Inflammatory macrophage treated with lipopolysaccharide for 1 hour (primary cell): ENCODE measurements at places on chromosomes 5 and 9.

- DNase-seq, result no peak
Measured at GRCh38 chr5:179120421-179120861, 60.3 kb downstream of the ZNF354C start.

GRCh38 chr5:120882038-120882775, 418.1 kb downstream of the PRR16 start:
- DNase-seq, result no peak

GRCh38 chr9:92186631-92187030, 71.4 kb upstream of the SPTLC1 start:
- no peak for DNase-seq

- DNase-seq, result no peak
Measured at GRCh38 chr5:146238973-146239372, 35.6 kb downstream of the RBM27 start.

DNA sequence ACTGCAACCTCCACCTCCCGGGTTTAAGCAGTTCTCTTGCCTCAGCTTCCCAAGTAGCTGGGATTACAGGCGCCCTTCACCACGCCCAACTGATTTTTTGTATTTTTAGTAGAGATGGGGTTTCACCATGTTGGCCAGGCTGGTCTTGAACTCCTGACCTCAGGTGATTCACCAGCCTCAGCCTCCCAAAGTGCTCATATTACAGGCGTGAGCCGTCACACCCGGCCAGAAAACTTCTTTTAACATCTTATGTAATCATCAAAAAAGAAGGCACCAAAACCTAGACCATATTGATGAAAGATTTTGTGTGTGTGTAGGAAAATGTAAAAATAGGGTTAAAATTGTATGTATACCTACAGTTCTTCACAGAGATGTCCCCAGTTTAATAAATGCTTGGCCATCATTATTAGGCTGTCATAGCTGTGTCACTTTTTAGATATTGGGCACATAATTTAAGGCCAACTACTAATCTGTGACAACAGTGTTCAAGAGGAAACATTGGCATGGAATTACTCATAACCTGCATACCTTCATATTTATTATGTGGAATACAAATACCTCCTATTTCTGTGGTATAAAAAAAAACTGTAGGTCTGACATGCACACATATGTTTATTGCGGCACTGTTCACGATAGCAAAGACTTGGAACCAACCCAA, 44.4 kb downstream of the RAD50 start:
- no peak for DNase-seq

- DNase-seq, result no peak
Measured at GRCh38 chr9:91017245-91017644, 215.6 kb downstream of the SYK start.

DNA sequence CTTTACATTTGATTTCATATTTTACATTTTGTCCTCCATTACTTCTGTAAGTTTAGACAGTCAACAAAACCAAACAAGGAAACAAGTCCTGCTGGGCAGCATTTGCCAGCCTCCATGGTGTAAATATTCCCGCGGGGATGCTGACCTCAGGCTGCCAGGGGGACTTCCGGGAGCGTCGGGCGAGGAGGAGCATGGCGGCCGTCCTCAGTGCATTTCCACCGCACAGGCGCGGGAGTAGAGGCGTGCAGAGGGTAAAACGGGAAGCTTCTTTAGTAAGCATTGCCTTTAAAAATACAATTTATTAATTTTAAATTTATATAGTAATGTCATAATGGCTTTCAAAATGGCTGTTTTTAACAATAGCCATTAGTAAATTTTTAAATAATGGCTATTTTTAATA, 385.3 kb upstream of the IRX4 start:
- no peak for DNase-seq

DNA sequence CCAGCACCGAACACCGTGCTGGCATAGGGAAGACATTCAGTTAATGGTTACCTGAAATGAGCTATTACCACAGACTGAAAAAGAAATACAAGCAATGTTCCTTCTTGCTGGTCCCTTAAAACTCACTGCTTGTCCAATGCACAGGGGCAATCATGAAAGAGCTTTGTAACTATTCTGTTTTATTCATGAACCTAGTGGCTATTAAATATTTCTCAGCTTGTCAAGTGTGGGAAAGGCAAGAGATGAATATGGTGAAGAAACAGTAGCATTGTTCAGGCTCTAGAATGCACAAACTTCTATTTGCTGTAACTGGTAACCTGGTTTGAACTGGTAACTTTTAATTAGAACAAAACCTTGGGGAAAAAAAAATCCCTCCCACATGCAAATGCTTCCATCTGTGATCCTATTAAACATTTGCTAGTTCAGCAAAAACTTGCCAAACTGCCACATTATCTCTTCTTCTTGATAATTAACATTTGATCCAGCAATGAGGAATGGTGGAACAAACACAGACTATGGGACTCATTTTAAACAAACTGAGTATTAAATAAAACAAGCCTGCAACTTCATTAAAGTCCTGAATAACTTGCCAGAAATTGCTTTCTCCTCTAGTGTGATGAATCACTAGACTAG, 36.1 kb downstream of the YIPF5 start:
- DNase-seq, result no peak

GRCh38 chr5:180601591-180602480, 10.5 kb upstream of the SCGB3A1 start:
- no peak for DNase-seq

- DNase-seq, result no peak
Measured at GRCh38 chr5:111337133-111337532, 112.9 kb downstream of the CAMK4 start.

- DNase-seq, result no peak
Measured at GRCh38 chr5:100644185-100644584, 109.0 kb downstream of the FAM174A start.

- no peak for DNase-seq
Measured at GRCh38 chr9:93731963-93732362, 155.6 kb downstream of the PHF2 start.

GRCh38 chr5:129356846-129357245, 103.3 kb upstream of the ADAMTS19 start:
- no peak for DNase-seq

- no peak for DNase-seq
Measured at GRCh38 chr5:6158974-6159831, 219.1 kb downstream of the MED10 start.

- no peak for DNase-seq
Measured at GRCh38 chr9:88291856-88292255, 96.4 kb upstream of the SPIN1 start.

DNA sequence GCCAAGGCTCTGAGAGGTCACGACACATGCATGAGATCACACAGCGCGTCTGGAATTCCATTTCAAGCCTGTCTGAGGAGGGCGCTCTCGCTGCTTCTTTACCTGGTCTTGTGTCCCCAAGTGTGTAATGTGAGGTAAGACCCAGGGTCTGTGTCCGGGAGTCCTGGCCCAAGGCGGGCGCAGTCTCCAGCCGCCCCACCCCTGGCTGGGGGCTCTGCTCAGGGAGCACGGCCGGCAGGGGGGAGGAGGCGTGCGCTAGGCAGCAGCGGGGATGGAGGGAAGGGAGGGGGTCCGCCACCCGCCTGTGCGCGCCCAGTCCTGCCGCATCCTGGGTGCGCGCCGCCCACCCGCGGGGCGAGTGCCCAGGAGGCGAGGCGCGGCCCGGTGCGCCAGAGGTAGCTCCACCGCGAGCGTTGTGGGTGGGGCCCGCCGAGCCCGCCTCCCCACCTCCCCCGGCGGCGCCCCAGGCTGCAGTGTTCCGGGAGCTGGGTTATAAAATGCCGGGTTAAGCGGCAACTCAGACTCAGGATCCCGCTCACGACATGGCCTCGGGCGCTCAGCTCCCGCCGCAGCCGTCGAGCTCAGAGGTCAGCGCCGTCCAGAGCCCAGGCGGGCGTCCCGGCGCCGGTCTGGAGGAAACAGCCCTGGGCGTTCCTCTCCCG, at the start of gene CCNI2:
Gene CCNI2, plus strand, starts transcription at position 473 of the 662 bp plus-strand sequence. Its CDS starts 70 bp downstream, at position 543.
- DNase-seq, result no peak

- DNase-seq, result no peak
Measured at GRCh38 chr5:145944328-145944727, 8.0 kb downstream of the SH3RF2 start.

- DNase-seq, result no peak
Measured at GRCh38 chr9:2260417-2261306, 245.5 kb downstream of the SMARCA2 start.

DNA sequence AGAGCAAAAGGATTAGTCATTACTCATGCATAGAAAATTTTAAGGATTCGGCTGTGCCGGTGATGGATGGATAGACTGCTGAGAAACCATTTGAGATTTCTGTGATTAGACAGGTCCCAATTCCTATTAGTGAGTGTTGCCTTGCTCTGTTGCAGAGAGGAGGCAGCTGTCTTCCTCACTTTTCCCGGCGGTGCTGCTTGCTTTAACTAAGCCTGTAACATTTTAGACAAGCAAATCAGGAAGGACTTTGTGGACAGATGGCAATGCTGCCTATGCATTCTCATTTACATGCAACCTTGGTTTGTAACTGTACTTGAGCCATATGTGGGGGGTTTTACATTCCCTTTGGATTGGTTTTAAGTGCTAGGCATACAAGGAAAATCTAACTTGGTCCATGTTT, 1176.3 kb downstream of the CDH18 start:
- DNase-seq, result no peak

GRCh38 chr9:118954857-118955256, 414.4 kb downstream of the BRINP1 start:
- no peak for DNase-seq

DNA sequence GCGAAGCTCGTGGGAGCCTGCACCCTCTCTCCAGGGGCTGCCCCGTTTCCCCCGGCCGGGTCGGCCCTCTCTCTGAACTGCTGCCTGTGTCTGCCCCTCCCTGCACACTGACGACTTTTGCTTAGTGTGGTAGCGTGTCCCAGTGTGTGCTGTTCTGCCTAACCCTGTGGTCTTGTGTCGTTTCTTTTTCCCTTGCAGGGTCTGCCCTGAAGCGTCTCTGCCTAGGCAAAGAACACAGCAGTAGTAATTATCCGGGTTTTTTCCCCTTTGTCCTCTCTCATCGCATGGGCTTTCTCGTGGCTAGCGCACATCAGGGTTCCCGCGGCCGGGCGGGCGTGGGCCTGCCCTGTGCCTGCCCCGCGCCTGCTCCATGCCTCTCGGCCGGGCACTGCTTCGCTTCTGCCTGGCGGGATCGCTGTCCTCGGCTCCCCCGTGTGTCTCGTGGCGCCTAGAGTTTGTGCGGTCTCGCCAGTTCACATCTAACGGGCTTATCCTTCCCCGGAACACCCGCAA, 122.7 kb downstream of the WNK2 start:
- DNase-seq, result no peak

DNA sequence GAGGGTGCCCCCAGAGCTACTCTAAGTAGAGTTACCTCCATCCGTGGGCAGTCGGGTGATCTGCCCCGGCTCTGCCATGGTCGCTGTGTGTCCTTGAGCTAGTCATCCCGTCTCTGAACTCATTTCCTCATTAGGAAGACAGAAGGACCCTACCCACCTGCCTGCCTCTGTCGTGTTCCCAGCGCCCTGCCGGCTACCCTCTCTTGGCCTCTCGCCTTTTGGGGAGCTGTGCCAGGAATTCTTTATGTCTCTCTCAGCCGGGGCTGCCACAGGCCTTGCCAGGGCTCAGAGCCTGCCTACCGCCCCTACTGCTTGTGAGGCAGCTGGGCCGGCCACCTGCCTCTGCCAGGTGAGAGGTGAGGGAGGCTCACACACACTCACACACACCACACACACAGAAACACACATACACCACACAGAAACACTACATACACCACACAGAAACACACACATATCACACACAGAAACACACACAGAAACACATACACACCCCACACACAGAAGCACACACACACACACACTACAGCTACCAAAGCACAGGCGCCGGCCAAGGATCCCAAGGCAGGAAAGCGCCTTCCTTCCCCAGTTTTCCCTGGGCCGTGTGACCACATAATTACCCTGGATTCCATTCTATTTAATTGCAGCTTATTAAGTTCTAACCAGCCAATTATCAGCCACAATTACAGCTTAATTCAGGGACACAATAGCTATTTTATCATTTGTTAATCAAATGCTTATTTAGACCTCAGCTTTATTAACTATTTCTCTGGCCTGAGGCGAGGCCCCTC, 41.7 kb downstream of the UNC5A start:
- DNase-seq, result no peak

- no peak for DNase-seq
Measured at GRCh38 chr5:64074533-64074932, 91.1 kb upstream of the RNF180 start.

DNA sequence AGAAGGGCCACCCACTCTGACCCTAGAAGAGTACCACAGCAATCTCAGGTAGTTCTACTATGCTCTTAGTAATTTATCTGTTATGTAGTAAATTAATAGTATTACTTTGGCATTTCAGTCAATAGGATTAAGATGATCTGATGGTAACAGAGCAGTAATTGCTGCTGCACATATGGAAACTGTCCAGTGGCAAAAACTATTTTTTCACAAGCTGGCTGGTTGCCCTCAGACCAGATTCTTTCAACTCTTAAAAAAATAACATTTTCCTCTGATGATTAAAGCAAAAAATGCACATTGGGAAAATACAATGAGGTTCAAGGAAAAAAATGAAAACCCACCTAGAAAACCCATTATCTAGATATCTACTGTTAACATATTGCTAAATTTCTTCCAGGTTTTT, 19.7 kb downstream of the GLRA1 start:
- no peak for DNase-seq

DNA sequence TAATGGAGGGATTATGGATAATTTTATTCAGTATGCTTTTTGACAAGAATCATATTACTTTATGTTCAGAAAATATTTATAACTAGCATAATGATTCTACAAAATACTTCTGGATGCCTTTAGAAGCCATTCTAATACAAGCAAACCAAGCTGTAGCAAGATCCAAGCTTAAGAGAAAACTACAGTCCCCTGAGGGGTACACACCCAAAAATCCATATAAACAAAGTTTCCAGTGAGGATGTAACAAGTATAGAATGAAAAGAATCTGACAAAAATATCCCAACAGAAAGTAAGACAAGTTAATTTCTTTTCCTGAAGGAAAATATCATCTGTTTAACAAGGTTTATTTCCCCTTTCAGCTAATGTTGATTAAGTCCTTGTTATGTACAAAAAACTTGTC, 53.9 kb downstream of the MLLT3 start:
- no peak for DNase-seq

DNA sequence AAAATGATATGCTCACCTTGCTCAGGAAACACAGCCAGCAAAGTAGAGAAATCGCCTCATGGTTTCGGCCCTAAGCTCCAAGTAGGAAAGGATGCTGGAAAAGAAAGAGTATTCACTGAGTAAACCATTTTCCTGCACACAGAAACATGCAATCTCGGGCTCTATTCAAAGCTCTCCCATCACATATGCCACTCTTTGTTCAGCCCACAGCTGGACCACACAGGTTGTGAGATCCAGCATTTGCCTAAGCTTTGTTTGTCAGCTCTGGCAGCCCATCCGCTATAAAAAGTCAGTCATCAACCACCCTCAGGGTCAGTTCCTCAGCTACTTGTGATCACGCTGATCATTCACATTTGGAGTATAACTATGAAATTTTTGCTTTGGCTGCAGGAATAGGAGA, 96.5 kb upstream of the SMARCA2 start:
- DNase-seq, result no peak
